Anterior cingulate cortex (tissue), 58 donors: ENCODE measurements at places on chromosomes 1 and 21.

DNA sequence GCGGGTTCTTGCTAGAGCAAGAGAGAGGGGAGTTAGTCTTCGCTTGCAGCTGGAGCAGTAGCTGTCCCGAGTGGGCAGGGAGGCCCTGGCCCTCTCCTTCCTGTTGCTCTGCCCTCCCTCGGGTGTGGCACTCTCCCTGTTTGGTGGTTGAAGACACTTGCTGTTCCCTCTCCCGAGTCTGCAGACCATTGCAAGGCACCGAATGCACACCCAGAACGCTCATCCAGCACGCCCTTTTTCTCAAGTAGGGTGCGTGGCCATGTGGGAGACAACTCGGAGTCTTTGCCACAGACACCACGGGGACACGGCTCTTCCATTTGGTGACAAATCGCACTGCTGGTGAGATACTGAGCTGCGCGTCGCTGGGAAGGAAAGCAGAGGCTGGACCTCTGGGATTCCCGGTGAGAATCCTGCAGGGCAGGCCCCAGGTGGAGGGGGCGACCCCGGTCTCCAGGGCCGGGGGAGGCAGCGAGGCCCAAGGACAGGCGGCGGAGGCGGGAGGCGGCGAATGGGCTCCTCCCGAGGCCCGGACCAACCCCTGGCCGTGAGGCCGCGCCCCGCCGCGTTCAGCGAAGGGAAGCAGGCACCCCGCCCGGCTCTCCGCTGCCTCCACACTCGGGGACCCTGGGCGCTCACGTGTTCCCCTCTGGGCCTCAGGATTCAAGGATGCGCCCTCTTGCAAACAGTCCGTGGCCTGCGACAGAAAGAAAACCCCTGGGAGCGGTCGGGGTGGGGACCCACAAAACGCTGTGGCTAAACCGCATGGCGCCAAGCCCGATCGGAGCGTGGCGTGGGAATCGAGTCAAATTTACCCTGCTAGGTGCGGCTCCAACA, 10.4 kb upstream of the TMEM200B start:
- no peak for DNase-seq

DNA sequence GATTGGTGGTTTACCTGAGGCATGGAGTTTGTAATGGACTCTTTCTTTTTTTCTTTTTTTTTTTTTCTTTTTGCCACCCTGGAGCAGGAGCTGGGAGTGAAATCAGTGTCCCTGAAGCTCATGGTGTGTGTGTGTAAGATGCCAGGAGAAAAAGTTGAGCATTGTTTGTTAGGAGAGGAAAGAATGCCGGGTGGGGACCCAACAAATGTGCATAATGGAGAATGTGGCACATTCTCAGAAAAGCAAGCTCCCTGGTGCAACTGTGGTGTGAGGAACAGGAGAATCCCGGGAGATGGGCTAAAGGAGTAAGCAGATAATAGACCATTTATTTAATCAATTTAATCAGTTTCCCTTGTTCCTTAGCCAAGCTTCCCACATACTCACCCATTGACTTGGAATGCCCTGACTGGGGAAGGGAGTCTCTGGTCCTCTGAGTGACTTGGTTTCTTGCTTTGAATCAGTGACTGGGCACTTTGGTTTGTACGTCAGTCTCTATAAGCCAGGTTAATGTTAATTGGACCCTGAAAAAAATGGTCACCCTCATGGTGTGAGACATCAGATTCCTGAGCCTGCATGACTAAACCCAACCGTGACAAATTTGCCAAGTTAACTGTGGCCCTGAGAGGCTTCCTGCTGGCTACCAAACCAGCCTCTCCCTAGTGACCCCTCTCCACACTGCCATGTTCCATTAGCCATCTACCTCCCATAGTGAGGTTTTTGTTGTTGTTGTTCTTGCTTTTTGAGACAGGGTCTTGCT, 43.9 kb upstream of the ITPKB start:
- no peak for DNase-seq

- no peak for DNase-seq
Observed at GRCh38 chr1:197811769-197812168, 36.5 kb upstream of the DENND1B start.

DNA sequence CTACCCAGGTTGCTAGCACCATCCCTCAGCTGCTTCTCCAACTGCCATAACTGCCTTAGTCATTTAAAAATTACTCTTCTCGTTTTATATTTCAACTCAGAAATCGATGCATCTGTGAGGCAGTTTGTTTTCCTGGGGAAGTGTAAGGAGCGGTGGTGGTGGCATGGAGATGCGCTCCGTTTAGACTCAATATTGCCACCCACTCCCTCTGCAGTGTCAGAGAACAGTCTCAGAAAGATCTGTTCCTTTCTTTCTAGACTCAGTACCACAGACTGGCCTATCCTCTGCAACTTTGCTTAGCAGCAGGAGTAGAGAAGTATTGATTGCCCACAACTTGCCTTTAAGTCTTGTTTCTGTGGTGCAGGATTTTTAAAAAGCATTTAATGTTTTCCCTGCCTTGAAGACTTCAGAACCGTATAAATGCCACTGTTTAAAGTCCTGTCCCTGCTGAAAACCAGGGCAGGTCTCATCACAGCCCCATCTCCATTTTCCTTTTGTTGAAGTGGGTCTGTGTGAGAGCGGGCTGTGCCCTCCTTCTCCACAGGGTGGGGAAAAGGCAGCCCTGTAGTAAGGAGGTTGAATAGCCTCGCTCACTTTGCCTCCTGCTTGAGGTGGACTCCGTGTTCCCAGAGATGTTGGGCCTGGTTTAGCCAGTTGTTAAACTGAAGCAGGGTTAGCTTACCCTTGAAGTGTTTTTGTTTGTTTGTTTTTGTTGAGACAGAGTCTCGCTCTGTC, 105.2 kb downstream of the NFIA start:
- peak; percentile 27 for DNase-seq

DNA sequence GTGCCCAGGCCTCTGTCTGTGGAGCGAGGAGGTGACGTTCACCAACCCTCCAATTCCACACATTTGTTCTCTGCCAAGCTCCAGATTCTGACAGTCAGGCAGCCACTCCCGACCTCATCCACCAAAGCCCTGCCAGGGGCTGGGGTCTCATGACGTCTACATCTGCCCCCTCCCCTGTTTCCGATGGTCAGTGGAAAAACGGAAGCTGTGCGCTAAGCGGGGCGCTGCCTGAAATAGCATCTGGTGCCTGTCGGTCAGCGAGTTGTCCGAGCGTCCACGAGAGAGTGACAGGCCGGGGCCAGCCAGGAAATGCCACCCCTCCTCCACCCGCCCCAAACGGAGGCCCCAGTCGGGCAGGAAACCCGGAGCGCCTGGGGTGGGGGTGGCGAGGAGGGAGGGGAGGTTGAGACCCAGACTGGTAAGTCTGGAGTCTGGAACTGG, 3.2 kb upstream of the TAL1 start:
- DNase-seq = no peak

DNA sequence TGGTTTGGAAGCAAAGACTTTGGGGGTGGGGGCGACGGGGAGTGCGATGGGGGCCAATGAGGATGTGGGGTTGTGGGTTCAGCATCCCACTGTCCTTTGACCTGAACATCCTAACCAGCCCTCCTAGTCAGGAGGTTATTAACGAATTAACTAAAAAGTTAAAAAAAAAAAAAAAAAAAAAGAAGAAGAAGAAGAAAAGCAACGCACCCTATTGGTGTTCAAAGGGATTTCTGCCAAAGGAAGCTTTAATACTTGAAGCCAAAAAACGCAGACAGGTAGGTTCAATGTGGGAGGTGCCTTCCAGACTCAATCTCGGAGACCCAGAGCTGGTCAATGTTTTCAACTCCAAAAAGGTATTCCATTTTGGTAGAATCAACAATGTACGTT, 2.2 kb downstream of the CLIC6 start:
- DNase-seq = no peak

DNA sequence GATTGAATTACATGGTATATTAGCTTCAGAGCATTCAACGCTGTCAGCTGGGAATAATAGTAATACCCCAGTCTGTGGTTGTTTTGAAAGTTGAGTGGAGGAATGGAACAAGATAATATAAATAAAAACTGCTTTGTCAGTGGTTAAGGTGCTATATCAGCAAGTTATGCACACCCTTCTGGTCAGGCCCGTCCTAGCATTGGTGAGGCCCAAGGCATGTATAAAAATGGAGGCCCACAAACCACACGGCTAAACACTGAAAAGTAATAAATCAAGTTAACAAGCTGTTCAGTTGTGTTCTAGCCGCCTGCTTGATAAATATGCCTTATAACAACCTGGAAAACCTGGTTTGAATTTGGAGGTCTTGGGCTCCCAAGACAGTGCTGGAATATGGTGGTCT, 77.4 kb downstream of the PSMG1 start:
- no peak for DNase-seq

- no peak for DNase-seq
Observed at GRCh38 chr1:183892351-183892793, 87.5 kb downstream of the RGL1 start.

DNA sequence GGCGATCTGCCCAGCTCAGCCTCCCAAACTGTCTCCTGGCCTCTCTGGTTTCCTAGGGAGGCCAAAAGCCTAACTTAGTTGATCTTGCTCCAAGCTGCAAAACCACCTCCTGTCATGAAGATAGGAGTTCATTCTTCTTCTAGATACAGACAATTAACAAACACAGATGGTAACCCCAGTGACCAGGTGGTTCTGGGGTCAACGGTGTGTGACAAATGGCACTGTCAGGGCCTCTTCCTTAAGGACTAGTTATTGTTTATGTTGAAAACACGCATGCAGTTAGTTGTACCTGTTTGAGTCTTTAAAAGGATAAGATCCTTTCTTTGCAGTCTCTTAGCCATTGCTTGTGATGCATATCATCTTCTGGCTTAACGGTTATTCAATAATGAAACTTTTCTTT, 4.6 kb upstream of the UMODL1 start:
- no peak for DNase-seq

GRCh38 chr1:176994931-176995596, 169.4 kb downstream of the ASTN1 start:
- no peak for DNase-seq
